ENCODE measurements at places on chromosomes 13 and 19. TPM values are rescaled to one million over a fixed set of nuclear protein-coding genes. Genes with fewer than 3 reads are reported as not detected.

Gene IZUMO2
- total RNA-seq, result not detected

Gene RAB3A
- total RNA-seq, result 3.4 TPM

Gene SNRPD2
- total RNA-seq, result 294 TPM

Gene ADPRHL1
- total RNA-seq, result 0.76 TPM

Gene SPART
- total RNA-seq, result 52.2 TPM

Gene PSG1
- total RNA-seq, result 11.0 TPM

Gene DLL3
- total RNA-seq, result 0.86 TPM

Gene TLE5
- 186 TPM for total RNA-seq

All from M059J (cell line).